ENCODE measurements at places on chromosomes 7 and 10. TPM values are rescaled to one million over a fixed set of nuclear protein-coding genes. Genes with fewer than 3 reads are reported as not detected.

Gene TUBB8
- not detected for total RNA-seq

Gene NUTM2B
- 1.6 TPM for total RNA-seq

Gene RELN
- total RNA-seq, result not detected

Gene LCOR
- total RNA-seq, result 25.7 TPM

GRCh38 chr7:7329326-7329725, 147.0 kb downstream of the C1GALT1 start:
- no peaks in the 10 kb centered on the region for H3K36me3 ChIP-seq
- H3K4me3 ChIP-seq, result no peak overlapping the region
- no peak for DNase-seq
- peaks cover 7% of the 10 kb centered on the region for H3K27me3 ChIP-seq
- no peak overlapping the region for H3K27ac ChIP-seq

- H3K27ac ChIP-seq, result no peak overlapping the region
- no peak overlapping the region for H3K4me3 ChIP-seq
- H3K4me1 ChIP-seq, result no peaks in the 10 kb centered on the region
- no peaks in the 10 kb centered on the region for H3K27me3 ChIP-seq
- no peaks in the 10 kb centered on the region for H3K36me3 ChIP-seq
These were observed 330.0 kb downstream of the BBS9 start for GRCh38 chr7:33459340-33459751.

DNA sequence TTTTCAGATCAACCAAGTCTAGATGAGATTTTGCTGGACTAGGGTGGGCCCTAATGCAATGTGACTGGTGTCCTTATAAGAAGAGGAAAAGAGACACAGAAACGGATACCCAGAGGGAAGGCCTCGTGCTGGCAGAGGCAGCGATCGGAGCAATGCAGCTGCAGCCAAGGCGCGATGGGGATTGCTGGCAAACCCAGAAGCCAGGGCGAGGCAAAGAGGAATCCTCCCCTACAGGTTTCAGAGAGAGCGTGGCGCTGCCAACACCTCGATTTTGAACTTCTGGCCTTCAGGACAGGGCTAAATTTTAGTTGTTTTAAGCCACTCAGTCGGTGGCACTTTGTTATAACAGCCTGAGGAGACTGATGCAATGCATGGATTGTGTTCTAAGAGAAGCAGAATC, 157.1 kb upstream of the RHEB start:
- H3K27me3 ChIP-seq, result no peaks in the 10 kb centered on the region
- H3K4me3 ChIP-seq, result no peak overlapping the region

- no peak overlapping the region for H3K27ac ChIP-seq
- H3K4me1 ChIP-seq, result no peaks in the 10 kb centered on the region
These were observed 98.8 kb downstream of the CACNB2 start for GRCh38 chr10:18238870-18239485.

- DNase-seq, result no peak
- peaks cover 11% of the 10 kb centered on the region for H3K4me1 ChIP-seq
- H3K4me3 ChIP-seq, result no peak overlapping the region
- no peak overlapping the region for H3K27ac ChIP-seq
These were observed 66.0 kb upstream of the LRRC4 start for GRCh38 chr7:128097211-128097731.

DNA sequence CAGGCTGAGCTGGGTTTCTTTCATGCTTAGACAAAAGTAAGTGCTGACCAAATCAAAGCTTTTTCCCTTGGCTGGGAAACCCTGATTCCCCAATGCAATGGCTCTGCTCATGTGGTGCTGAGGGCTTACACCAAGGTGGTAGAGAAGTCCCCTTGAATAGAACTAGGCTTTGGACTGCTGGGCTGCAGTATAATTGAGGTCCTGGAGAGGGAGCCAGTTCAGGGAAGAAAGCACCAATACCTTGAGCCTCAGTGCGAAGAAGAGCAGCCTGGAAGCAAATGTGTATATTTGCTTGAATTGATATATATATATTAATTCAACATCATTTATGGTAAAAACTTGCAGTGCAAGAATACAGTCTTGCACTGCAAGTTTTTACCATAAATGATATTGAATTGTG, 391.1 kb downstream of the RPS24 start:
- H3K4me3 ChIP-seq, result no peak overlapping the region
- H3K27ac ChIP-seq, result no peak overlapping the region
- no peak for DNase-seq
- no peaks in the 10 kb centered on the region for H3K4me1 ChIP-seq

DNA sequence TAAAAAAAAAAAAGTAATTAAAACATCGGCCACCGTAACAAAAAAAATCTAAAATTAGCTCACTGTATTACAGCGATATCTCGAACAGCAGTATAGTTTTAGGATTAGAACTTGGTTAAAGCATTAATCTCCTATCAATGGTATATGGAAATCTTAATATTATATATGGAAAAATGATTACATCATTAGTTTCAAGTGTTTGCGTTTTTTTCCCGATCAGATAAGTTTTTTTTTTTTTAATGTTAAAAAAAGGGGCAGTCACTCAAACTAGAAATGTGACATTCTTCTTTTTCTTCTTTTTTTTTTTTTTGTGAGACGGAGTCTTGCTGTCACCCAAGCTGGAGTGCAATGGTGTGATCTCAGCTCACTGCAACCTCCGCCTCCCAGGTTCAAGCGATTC, 7.4 kb downstream of the IDI1 start:
- peaks cover 64% of the 10 kb centered on the region for H3K4me1 ChIP-seq
- H3K4me3 ChIP-seq, result no peak overlapping the region
- no peaks in the 10 kb centered on the region for H3K27me3 ChIP-seq
- DNase-seq, result no peak
- peaks cover 74% of the 10 kb centered on the region for H3K36me3 ChIP-seq

- H3K4me1 ChIP-seq, result no peaks in the 10 kb centered on the region
- no peak overlapping the region for H3K4me3 ChIP-seq
- H3K36me3 ChIP-seq, result peaks cover 2% of the 10 kb centered on the region
- H3K27ac ChIP-seq, result no peak overlapping the region
These were observed 259.9 kb downstream of the GLRX3 start for GRCh38 chr10:130396044-130396443.

DNA sequence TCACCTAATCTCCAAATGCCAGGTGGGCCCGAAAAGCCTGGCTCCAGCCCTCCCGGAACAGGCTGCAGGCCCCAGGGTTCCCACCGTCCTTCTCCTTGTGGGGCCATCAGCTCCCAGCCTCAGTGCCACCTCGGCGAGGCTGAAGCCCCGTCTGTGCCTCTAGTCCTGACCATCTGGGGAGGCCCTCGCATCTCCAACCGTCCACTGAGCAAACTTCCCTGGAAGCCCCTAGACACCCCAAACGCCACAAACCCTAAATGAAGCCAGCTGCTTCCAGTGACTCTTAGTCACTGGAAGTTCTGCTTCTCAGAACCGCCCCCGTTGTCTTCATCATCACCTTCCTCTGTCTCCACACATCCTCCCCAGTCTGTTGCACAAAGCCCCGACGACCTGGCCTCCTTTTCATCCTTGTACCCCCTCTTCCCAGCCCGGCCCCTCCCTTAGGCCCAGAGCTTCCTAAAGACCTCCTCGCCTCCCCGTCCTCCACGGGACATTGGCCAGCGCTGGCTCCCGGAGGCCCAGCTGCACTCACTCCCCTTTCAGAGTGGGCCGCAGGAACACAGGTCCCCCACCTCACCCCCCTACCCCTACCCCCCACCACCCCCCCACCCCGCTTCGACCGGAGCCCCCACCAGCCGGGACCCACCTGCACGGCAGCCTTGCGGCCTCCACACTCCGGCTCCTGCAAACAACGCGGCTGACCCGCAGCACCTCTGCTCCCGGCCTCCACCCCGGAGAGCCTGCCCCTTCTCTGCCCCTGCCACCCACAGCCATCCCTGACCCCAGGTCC, 1.1 kb upstream of the DIP2C start:
- H3K36me3 ChIP-seq, result no peaks in the 10 kb centered on the region
- peaks cover 17% of the 10 kb centered on the region for H3K4me1 ChIP-seq
- H3K27ac ChIP-seq, result no peak overlapping the region
- H3K4me3 ChIP-seq, result peak overlapping the region; percentile 27
- H3K27me3 ChIP-seq, result peaks cover 49% of the 10 kb centered on the region

DNA sequence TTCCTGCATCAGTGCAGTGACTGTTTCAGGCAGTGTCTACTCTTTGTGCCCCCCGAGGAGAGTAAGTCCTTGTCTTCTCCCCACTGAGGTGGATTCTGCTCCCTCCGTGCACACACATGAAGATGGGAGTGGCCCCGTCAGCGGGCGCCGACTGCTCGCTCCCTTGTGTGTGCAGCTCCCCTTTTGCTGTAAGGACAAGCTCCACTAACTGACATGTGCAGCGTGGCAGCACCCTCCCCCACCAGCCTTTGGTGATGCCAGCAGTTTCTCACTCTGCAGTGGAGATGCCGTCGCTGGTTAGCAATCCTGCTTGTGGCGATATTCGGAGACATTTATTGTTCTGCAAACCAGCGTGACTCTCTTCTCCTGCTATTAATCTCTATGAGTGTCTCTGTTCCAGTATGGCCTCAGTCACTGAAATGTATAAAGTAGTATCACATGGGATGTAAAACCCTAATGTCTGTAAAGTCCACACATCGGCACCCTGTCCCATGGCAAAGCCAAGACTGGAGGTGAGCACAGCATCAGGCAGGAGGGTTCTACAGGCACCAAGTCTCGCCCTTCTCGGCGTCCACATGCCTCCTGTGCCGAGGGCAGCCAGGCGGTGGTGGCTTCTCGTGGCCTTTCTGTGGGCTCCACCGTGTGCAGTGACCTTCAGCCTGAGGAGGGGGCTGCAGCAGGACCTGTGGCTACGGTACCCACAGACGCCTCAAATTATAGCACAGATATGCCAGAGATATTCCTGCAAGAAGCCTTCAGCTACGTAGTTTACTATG, 202.7 kb downstream of the EBF3 start:
- peaks cover 6% of the 10 kb centered on the region for H3K4me1 ChIP-seq
- no peaks in the 10 kb centered on the region for H3K27me3 ChIP-seq
- DNase-seq, result peak; percentile 10
- H3K36me3 ChIP-seq, result peaks cover 12% of the 10 kb centered on the region

GRCh38 chr7:32893207-32893524, 1.6 kb upstream of the KBTBD2 start:
- H3K36me3 ChIP-seq, result peaks cover 23% of the 10 kb centered on the region
- H3K27ac ChIP-seq, result peak overlapping the region; percentile 92
- H3K4me3 ChIP-seq, result peak overlapping the region; percentile 79
- DNase-seq, result peak; percentile 43
- no peaks in the 10 kb centered on the region for H3K27me3 ChIP-seq

GRCh38 chr10:101965075-101965765, 90.8 kb downstream of the ARMH3 start:
- H3K36me3 ChIP-seq, result peaks cover 27% of the 10 kb centered on the region
- no peak overlapping the region for H3K27ac ChIP-seq
- no peak for DNase-seq
- H3K27me3 ChIP-seq, result no peaks in the 10 kb centered on the region

DNA sequence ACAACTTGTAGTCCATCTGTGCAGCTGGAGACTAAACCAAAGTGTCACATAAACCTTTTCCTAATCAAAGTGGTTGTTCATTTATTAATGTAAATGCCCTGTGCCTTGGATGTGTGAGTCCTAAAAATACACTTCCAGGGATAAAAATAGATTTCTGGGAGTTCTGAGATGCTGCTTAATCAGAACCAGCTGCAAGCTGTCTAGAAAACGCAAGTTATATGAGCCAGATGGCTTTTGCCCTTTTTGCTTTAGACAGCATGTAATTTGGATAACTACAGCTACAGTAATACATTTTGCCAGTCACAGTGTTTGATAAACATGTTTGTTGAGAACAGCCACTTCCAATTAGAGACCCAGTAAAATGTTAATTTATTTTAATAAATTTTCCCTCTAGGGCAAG, 185.1 kb upstream of the PRPS1L1 start:
- H3K27me3 ChIP-seq, result peaks cover 3% of the 10 kb centered on the region
- no peak for DNase-seq
- no peak overlapping the region for H3K27ac ChIP-seq
- H3K36me3 ChIP-seq, result no peaks in the 10 kb centered on the region
- H3K4me1 ChIP-seq, result no peaks in the 10 kb centered on the region
- no peak overlapping the region for H3K4me3 ChIP-seq

GRCh38 chr10:122441961-122442360, 12.5 kb upstream of the ARMS2 start:
- no peaks in the 10 kb centered on the region for H3K36me3 ChIP-seq
- DNase-seq, result no peak
- H3K4me1 ChIP-seq, result no peaks in the 10 kb centered on the region
- no peak overlapping the region for H3K4me3 ChIP-seq
